ENCODE measurements at places on chromosomes 4 and X.

DNA sequence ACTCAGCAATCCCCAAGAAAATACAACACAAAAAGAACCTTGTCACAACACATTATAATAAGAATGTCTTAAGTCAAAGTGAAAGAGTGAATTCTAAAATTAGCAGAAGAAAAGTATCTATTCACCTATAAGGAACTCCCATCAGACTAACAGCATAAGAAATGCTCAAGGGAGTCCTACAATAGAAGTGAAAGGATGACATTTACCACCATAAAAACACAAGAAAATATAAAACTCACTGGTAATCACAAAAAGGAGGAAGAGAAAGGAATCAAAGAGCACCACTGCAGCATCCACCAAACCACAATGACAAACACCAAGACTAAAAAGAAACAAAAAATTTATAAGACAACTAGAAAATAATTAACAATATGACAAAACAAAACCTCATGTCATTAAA is 257.0 kb upstream of the AGTR2 start:
- no peak for DNase-seq

DNA sequence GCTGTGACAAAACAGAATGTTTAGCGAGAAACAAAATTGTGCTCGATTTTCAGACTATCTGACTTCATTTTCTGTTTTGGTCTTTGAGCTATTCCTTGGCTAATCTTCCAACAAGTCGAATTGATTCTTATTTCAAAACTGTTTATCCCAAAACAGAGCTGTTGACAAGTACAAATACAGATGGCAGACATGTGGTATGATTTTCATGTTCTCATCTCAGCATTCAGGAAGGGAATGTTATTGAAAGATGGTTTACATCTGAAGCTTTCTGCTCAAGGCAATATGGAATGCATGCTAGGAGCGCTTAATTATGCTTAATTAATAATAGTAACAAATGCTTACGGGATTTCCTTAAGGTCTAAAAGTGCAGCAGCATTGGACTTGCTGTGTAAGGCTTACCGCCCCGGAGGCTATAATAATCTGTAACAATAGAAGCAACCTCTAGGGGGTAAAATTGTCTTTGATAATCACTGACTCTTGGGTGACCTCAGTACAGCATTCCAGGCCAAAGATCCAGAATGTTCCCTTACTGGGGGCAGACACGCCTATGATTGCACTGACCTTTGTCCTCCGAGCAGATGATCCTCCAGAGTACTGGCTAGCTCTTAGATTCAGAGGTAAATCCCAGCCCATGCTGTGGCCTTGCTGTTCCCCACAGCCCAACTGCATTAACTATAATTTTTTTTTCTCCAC is 16.4 kb downstream of the LSM6 start:
- DNase-seq, result no peak

- no peak for DNase-seq
These were observed 10.7 kb downstream of the PNMA6F start for GRCh38 chrX:153310901-153311300.

- DNase-seq, result no peak
These were observed 593.6 kb downstream of the KLHL13 start for GRCh38 chrX:117522725-117523700.

GRCh38 chr4:181792641-181793040 is 450.6 kb upstream of the TENM3 start:
- no peak for DNase-seq

DNA sequence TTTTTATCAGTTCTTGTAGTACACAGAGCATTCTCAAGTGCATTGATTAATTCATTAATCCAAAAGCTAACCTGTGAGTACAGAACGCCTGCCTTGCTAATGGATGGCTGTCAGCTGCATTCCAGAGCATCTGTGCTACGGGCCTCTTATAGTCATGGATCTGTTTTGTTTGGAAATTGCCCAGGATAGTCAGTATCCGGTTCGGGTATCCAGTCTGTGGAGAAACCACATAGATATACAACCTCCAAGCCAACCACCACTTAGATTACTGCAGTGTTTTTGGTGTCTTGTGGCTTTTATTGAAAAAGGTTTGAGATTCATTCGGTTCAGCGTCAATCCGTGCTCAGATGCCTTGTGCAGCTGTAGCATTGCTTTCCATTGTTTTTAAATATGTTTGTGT is 4.0 kb downstream of the LAP3 start:
- DNase-seq, result no peak

GRCh38 chr4:114284629-114285028 is 305.2 kb upstream of the ARSJ start:
- no peak for DNase-seq

GRCh38 chr4:7705062-7705461 is 234.6 kb downstream of the AFAP1 start:
- no peak for DNase-seq

GRCh38 chrX:46180258-46180687 is 364.9 kb downstream of the ZNF674 start:
- no peak for DNase-seq

DNA sequence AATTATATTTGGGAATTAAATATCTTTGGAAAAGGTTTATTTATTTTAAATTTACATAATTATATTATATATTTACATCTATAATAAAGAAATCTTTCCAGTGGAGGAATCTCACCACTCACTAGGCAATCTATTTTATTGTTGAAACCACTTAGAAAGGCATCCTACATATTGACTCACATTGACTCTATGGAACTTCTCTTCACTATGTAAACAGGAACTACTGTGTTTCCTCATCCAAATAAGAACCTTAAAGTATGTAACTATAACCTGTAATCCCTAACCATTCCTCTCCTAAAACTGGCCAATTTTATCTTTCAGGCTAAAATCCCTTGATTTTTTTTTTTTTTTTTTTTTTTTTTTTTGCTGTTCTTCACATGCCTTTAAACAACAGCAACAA is 268.7 kb downstream of the MAPK10 start:
- DNase-seq, result no peak

DNA sequence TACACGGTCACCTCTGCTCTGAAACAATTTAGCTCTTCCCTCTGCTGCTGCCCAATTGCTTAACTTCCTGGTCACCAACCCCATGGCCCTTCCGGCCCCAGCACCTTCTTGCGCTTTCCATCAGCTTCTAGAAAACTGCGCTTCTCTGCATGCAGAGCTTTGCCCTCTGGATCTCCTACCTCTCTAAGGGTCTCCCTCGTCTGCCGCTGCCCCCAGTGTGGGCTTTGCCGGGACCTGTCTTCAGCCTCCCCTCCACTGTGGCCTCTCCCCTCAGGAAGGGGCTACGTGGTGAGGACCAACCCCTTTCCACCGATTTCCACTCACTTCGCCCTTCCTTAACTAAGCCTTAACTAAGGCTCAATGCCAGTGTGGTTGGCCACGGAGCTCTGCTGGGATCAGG is 94.6 kb downstream of the DCTD start:
- no peak for DNase-seq

GRCh38 chr4:24042094-24042493 is 152.2 kb upstream of the PPARGC1A start:
- DNase-seq, result no peak

DNA sequence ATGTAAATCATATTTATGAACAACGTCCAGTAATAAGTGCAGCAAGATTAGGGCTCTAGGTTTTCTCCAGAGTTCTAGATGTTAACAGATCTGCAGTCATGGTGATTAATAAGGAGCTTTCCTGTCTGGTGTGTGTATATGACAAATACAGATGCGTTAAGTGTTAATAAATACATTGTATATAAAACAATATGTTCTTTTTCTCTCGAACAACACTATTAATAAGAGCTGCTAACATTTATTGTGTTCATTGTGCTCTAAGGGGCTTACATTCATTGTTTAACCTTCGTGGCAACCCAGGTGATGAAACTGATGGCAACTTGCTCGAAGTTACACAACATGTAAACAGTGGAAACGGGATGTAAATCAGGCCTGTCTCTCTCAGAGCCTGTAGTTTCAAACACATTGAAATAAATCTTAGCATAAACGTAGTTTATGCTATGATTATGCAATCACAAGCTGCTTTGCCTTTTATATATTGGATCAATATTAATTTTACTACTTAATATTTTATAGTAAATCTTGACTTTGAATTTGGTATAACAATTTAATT is 547 bp upstream of the CLGN start:
- DNase-seq, result no peak

- DNase-seq, result no peak
These were observed 4.9 kb upstream of the PLK4 start for GRCh38 chr4:127875791-127876190.

DNA sequence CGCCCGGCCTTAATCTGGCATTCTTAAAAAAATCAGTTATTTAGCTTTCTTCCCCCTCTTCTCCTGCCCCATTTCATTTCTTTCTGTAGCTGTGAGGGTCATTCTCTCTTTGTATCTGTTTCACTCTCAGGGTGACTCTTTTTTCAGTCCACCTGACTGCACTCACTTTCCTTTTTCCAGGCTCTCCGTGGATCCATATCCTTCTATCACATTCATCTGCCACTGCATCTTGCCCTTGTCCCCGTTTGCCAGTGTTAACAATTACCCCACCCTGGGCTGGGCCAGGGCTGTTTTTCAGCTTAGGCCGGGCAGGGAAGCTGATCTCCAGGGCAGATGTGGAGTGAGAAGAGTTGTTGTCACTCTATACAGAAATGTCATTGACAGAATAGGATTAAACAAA is 7.7 kb downstream of the FHL1 start:
- no peak for DNase-seq

DNA sequence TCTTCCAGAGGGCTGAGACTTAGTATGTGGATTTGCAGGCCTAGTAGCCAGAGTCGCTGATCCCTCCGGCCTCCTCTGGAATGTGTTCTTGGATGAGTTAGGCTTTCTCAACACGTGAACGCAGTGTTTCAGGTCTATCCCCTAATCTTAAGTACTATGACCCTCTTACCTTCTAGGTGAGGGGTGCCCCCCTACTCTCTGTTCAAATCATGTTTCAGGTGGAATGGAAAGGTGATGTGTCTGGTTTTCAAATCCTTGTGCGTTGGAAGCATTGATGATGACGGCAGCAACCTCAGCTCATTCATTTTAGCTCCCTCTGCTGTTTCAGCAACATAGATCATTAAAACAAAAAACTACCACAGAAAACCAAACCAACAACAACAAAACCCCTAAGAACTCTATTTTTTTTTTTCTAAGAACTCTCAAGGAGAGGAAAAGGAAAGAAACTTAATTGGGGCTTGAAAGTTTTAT is 56.4 kb downstream of the RWDD4 start:
- no peak for DNase-seq

DNA sequence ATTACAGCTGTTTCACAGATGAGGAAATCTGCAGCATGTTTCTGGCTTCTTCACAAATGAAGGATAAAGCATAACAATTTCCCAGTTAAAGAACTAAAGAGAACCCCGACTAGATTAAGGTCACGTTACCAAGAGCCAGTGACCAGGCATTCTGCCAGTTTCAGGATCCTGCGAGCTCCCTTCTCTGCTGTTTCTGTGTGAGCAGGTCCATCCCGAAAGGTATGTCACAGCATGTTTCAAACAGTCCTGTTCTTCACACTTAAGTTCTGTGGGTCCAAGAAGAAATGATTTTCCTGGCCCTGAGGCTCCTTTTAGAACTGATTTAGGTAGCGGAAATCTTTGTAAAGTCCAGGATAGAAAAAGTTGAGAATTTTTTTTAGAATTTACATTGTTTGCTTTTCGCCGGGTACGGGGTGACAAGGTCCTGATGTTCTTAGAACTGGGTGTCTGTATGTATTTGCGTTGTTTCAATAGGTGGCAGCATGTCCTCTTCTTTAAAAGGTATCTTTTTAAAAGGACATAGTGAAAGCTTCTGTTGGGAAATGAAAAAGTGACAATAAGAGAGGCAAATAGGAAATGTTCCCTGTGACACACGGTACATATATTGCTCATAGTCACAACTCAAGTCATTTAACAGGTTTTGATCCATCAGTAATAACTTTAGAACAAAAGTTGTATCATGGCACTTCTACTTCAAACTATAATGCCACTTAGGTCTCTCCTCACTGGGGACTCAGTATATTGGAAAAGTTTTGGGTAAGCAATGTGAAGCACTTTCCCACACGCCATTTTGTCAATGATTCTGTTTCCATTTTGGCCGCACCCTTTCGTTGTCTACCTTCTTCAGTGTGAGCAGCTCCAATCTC is 18.4 kb downstream of the IL21 start:
- DNase-seq, result no peak

- DNase-seq, result no peak
These were observed 23.3 kb downstream of the HOPX start for GRCh38 chr4:56657818-56658217.

GRCh38 chr4:137283737-137284136 is 248.6 kb downstream of the PCDH18 start:
- no peak for DNase-seq

DNA sequence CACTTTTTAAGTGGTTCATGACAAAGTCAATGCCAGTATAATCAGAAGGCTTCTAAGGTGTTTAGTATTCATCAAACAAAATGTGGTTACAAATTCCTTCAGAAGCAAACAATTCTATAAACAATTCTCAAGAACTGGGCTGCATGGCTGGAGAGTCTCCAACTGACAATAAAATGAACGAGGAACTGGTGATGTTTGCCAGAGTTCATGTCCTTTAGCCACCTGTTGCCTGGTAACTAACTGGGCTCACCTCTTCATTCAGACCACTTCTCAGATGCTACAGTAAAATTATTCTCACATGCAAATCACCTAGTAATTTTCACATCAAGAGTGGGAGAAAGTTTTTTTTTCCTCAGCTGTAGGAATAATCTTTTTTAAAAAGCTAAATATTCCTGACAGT is 53.3 kb downstream of the CAMK2D start:
- no peak for DNase-seq

- DNase-seq, result no peak
These were observed 37.5 kb upstream of the STK26 start for GRCh38 chrX:131985526-131986049.

DNA sequence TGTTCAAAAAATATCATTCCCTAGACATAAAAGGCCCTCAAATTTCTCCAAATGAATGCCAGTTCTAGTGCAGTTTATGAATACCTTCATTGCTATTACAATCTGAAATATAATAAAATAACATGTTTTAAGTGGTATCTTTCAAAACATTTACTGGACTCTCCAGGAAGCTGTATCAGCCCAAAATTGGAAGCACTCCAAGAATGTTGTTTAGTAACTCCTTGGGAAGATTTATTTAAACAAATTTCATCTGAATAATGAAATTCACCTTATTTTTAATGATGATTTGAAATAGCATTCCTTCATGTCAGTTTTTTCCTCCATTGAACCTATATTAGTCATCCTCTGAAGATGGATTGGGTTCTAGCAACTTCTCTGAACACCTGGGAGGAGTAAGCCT is 217.2 kb upstream of the PCDH18 start:
- no peak for DNase-seq

GRCh38 chr4:1453731-1454130 is 47.5 kb upstream of the NKX1-1 start:
- DNase-seq, result no peak

GRCh38 chrX:1743105-1743504 is 128.2 kb downstream of the ASMT start:
- no peak for DNase-seq

Measured in NCI-H1930 (cell line).